ENCODE measurements at places on chromosomes 2 and 18.
A peak's percentile ranks its signal among the peaks of the same experiment; 100 is the strongest.

- DNase-seq = no peak
Measured at GRCh38 chr18:6629635-6630140, 99.8 kb upstream of the ARHGAP28 start.

GRCh38 chr18:27860701-27861107 is 316.2 kb downstream of the CDH2 start:
- DNase-seq = no peak

DNA sequence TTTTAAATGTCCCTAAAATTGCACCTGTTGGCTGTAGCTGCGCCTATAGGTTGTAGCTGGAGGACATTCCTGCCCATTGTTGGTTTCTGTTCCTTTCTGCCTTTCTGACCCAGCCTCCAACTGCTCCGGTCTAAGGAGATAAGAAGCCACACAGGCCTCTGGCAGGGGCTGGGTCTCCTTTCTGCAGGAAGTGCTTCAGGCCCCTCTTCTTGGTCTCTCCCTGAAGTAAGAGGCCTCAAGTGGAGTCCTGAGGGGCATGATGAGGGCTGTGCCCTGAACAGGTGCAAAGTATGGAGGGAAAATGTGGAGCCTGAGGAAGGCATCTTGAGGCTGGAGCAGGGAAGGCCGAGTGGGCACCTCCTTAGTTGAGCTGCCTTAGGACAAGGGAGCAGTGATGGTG is 10.4 kb upstream of the SFTPB start:
- no peak for DNase-seq

DNA sequence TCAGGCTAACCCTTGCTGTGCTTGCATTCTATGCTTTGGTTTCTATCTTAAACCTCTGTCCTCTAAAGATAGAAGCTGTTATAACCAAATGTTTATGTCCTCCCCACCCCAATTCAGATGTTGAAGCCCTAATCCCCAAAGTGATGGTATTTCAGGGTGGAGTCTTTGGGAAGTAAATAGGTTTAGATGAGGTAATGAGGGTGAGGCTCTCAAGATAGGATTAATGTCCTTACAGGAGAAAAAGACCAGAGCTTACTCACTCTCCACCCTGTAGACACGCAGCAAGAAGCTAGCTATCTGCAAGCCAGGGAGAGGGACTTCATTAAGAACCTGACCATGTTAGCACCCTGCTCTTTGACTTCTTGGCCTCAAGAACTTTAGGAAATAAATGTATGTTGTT is 362.5 kb downstream of the ERBB4 start:
- DNase-seq = no peak

DNA sequence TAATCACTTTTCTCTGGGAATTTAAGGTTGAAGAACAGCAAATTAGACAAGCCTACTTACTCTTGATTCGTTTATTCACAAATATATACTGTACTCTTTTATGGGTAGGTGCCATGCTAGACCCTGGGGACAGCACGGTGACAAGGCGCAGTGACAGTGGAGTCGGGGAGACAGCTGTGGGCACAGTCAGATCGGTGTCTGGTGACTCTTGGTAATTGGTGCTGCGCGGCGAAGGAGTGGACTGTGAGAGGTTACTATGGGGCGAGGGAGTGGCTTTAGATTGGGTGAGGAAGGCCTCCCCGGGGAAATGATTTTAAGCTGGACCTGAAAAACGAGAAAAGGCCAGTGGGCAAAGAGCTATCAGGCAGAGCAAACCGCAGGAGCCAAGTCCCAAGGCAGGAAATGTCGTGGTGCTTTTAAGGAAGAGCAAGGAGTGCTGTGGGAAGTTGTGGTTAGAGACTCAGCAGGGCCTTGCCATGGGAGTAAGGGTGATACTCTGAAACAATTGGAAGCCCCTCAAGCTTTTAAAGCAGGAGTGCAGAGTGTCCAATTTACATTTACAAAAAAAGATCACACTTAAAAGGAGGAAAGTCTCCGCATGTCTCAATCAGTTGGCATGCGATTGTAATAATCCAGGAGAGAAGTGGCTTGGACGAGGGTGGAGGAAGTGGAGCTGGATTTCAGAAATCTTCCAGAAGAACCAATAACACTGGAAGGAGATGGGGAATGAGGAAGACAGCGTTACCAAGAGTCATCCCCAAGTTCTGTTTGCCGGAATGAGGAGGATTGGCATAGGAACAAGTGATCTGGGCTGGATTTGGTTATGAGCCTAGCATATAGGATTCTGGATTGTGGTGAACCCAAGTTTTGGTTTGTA is 36.1 kb upstream of the TXNDC2 start:
- DNase-seq = no peak

DNA sequence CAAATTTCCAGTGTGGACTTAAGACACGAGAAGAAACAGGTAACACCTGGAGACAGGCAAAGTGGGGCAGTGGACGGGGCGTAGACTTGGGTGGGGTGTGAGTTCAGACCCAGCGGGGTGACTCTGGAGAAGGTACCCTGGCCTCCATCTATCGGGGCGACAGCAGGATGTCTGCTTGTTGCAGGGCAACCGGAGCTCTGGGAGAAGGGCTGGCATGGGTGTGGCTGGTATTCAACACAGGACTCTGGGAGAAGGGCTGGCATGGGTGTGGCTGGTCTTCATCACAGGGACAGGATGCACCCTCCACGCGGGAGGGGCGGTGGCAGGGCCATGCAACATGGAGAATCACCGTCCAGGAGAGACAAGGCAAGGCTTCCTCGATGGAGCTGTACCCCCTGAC is 198.5 kb downstream of the HDAC4 start:
- DNase-seq = no peak

DNA sequence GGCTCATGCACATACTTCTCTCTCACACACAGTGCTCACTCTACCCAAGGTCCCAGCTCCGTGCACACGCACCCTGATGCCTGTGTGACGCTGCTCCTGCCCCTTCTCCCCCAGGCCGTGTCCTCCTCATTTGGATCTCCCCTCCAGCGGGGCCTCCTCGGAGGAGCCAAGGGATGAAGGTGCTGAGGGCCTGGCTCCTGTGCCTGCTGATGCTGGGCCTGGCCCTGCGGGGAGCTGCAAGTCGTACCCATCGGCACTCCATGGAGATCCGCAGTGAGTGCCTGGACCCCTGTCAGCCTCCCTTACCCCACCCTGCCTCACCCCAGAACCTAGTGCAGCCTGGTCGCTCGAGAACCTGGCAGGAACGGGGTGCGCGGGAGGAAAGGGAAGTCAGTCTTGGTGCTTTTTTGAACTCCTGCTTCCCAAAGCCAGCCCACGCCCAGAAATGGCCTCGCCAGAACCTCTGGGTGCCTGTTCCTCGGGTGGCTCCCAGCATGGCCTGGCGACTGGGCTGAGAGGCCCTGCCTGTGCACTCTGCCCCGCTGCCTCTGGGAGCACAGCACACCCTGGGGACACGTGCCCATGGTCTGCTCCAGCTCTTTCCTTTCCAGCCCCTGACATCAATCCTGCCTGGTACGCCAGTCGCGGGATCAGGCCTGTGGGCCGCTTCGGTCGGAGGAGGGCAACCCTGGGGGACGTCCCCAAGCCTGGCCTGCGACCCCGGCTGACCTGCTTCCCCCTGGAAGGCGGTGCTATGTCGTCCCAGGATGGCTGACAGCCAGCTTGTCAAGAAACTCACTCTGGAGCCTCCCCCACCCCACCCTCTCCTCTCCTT is at the start of gene PRLH:
Gene PRLH, plus strand, starts transcription at position 174 of the 835 bp plus-strand sequence. Its CDS starts 0 bp downstream, at position 174.
- no peak for DNase-seq

DNA sequence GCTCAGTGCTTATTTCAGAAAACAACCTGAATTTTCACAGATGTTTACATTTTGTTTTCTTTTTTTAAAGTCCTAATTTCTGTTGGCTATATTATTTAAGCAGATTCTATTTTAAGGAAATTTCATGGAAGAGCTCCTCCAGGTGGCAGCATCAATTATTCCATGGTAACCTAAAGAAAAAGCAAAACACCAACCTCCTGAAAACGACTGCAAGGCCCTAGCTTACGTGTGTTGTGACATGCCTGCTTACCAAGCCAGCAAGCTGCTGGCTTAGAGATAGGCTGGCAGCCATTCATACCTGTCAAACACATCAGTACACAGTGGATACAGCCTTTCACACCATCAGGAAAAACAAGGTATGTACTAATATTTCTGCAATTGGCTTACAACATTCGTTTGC is 64.9 kb downstream of the LPIN2 start:
- DNase-seq = no peak

DNA sequence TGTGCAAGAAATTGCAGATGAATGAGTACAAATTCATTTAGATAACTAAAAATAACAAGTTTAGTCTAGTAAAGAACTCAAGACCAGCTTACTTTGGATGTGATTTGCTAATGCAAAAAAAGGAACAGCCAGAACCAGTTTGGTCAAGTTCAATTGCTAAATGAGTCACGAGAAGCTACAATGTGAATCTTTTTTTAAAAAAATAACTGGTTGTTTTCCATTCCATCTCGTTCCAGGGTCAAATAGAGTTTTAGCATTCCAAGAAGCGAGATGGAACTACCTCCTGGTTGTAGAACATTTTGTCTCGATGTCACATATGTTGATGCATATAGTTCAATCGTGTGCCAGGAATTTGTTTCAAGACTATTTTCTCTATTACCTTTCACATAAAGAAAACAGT is 65.0 kb upstream of the IKZF2 start:
- DNase-seq = no peak

DNA sequence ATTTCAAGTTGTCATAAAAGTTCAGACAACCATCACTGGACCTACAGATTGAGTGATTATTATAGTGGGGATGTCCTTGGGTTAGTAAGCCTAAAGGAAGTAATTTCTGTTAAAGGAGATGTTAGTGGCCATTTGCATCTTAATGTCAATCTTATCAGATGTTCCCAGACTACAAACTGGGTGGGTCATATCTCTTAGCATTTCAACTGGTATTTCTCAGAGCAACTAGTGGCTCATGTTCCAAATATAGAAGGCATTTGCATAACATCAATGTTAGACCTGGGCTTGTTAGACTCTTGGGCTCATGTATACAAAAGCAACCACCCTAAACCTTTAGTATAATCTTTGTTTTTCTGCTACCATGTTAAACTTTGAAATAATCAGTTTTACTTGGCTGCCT is 17.9 kb downstream of the PLEKHA3 start:
- DNase-seq = no peak

DNA sequence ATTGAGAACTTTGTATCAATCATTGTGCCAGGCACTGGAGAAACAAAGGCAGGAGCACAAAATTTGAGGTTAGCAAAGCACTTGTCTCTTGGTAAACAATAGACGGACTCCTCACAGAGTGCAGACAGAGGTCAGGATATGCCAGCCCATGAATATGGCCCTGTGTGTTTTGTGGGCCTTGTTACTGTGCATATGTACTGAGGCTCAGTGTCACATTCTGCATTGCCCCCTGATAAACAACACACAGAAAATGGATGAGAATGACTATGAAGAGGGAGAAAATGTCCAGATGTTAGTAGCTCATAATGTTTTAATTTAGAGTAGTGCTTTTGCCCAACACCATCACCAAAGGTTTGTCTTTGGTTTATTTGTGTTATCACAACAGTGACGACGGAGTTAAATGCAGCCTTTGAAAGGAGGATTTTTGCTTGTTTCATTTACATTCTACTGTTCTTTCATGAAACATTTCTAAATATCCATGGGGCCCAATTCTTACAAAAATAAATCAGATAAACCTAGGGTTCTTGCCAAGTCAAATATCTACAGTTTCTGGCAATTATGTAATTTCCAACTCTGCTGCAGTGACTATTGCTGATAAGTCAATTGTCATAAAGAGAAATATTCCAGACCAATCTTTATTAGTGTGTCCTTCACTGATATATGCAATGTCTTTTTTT is 14.6 kb upstream of the NT5C1B start:
- DNase-seq = no peak

- DNase-seq = no peak
Measured at GRCh38 chr2:183124957-183125255, 663 bp downstream of the NUP35 start.

GRCh38 chr2:43452318-43452731 is 143.5 kb downstream of the THADA start:
- DNase-seq = no peak

GRCh38 chr2:231483398-231484329 is 19.4 kb upstream of the NCL start:
- peak; percentile 34 for DNase-seq

DNA sequence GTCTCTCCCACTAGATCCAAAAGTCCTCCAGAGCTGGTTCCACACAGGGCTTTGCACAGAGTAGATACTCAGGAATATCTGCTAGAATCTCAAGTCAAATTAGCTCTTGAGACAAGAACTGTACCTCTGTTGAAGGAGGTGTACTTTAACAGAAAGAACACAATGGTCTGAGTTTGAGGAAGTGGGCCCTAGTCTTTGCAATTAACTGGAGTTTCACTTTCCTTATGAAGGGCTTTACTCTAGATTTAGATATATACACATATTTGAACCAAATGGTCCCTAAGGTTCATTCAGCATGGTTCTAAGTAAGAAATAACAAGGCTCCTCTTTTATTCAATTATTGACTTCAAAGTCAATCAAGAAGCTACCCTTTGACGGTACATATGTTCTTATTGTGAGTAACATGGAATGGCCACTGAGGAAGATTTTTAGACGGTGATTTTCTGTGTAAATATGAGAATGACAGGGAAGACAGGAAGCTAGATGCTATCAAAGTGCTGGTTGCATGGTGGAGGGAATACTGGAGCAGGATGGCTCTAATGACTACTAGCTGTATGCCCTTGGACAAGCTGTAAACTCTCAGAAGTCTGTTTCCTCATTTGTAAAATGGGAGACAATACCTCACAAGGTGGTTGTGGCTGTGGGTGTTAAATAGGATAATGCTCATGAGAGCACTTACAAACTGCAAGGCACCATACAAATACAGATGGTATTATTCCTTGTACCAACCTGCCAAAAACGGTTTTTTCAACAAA is 73.5 kb upstream of the SERTAD2 start:
- no peak for DNase-seq

GRCh38 chr18:40152859-40153258 is 1802.2 kb upstream of the PIK3C3 start:
- DNase-seq = no peak

GRCh38 chr2:222572751-222573174 is 83.1 kb downstream of the FARSB start:
- DNase-seq = no peak

- no peak for DNase-seq
Measured at GRCh38 chr2:27593240-27593639, 10.4 kb downstream of the ZNF512 start.

DNA sequence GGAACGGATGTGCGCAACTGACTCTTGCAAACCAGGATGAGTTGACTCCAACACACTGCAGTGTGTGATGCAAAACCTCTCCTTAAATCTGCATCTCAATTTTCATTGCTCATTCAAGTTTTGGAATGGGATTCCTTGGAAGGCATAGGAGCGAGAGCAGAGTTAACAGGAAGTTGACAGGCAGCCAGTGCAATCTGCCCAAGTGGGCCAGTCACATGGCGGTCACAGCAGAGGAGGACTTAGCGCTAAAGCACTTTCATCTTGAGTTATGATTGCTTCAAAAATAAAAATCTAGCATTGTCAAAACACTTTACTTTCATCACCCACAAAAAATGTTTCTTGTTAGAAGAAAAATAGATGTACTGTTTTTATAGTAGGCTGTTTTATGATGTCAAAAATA is 439.0 kb downstream of the FBXO15 start:
- no peak for DNase-seq
